ENCODE measurements at places on chromosomes 1 and 21. TPM values are rescaled to one million over a fixed set of nuclear protein-coding genes. Genes with fewer than 3 reads are reported as not detected.

Gene TMIGD3
- not detected for polyA plus RNA-seq

Gene SYNC
- not detected for polyA plus RNA-seq

Gene PLPP3
- polyA plus RNA-seq = not detected

Gene CENPF
- 3.4 TPM for polyA plus RNA-seq

Gene CHODL
- polyA plus RNA-seq = 0.24 TPM

DNA sequence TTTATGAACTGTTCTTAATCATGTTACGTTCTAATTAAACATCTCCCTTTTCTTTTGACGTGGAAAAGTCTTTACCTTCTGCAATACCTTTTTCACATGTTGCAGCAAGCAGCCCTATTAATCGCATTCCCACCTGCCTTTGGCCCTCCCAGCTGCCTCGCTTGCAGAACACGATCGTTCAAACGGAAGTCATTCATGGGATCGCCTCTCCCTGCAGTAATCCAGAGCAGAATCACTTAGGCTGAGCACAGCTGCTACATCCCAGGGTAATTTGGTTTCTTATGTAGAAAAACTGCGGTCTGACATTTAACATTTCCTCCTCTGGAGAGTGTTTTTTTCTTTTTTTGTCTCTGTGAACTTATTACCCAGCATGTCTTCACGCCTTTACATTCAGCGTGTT is 206.3 kb downstream of the KIF26B start:
- peaks cover 21% of the 10 kb centered on the region for H3K4me1 ChIP-seq
- no peak overlapping the region for H3K4me3 ChIP-seq
- no peak overlapping the region for H3K27ac ChIP-seq
- DNase-seq = no peak
- no peaks in the 10 kb centered on the region for H3K36me3 ChIP-seq
- peaks cover 11% of the 10 kb centered on the region for H3K27me3 ChIP-seq

DNA sequence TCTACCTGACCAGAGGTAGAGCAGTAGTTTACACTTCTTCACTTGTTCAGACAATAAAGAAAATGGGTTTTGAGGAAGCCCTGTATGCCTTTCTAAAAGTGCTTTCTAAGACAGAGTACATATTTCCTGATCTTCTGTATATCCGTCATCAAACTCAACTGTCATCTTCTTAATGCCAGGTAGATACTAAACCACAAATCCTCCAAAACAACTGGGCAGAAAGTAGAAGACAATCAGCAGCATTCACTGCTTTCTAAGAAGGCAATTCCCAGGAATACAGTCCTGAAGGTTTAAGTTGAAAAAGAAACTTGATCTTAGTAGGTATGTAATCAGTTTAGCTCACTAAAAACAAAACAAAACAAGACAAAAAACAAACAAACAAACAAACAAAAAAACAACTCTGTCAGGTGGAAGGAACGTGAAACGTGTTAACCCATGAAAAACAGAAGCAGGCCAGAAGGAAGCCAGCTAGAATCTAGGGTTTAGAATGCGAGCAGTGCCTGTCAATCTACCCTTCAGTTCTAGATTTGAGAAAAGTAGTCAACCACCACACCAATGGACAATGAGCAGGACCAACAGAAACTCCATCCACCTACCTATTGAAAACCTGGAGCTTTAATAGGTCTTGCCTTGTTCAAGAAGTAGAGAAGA is 59.2 kb downstream of the LEPR start:
- DNase-seq = no peak
- peaks cover 2% of the 10 kb centered on the region for H3K27me3 ChIP-seq

DNA sequence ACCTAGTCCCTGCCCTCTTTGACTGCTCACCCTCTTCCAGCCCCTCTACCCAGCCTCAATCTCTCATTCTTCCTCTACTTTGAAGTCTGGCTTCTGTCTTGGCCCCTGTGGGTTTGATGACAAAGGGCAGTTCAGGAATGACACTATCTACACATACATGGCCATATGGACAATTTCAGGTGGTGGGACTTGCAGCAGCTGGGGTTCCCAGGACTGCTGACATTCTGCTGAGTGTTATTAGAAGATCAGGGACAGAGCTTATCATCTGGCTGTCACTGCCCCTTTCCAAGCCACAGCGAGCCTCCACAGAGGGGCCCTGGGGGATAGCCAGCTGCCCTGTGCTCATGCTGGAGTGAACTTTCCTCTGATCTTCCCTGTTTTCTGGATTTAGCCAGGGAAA is 97.4 kb upstream of the IPO9 start:
- H3K27ac ChIP-seq = no peak overlapping the region
- peaks cover 6% of the 10 kb centered on the region for H3K27me3 ChIP-seq
- DNase-seq = no peak
- no peaks in the 10 kb centered on the region for H3K4me1 ChIP-seq
- H3K4me3 ChIP-seq = no peak overlapping the region

GRCh38 chr1:17553975-17554700 is 14.6 kb downstream of the ARHGEF10L start:
- H3K27me3 ChIP-seq = peaks cover 2% of the 10 kb centered on the region
- H3K4me3 ChIP-seq = no peak overlapping the region
- no peaks in the 10 kb centered on the region for H3K36me3 ChIP-seq
- H3K27ac ChIP-seq = no peak overlapping the region

DNA sequence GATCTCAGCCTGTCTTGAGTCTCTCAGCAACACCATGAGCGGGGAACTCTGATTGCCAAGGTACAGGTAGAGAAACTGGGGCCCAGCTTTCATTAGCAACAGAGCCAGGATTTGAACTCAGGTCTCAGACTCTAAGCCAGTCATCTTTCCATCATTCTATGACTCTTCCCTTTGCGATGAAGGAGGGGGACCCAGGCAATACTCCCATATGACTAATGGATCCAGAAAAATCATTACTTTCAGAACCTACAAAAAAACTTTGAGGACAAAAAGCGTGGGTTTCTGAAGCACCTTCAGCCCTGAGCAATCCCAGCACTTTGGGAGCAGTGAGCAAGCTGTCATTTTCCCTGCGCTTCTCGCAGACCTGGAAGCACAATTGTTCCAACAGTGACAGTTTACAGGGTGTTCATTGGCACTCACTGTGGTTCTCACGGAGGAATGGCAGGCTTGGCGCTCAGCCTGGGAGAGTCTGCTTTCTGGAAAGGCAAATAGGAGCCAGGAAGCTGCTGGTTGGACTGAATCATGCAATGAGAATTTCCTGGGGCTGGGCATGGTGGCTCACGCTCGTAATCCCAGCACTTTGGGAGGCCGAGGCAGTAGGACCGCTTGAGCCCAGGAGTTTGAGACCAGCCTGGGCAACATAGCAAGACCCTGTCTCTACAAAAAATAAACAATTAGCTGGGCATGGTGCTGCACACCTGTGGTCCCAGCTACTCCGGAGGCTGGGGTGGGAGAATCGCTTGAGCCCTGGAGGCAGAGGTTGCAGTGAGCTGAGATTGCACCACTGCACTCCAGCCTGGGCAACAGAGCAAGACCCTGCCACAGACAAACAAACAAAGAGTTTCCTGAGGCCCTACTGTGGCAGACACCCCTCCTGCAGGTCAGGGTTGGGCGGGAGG is 40.1 kb downstream of the SLC2A7 start:
- H3K4me3 ChIP-seq = no peak overlapping the region
- no peak overlapping the region for H3K27ac ChIP-seq
- H3K36me3 ChIP-seq = no peaks in the 10 kb centered on the region
- DNase-seq = no peak
- H3K4me1 ChIP-seq = peaks cover 2% of the 10 kb centered on the region

GRCh38 chr1:210076620-210077019 is 138.6 kb downstream of the SYT14 start:
- no peak overlapping the region for H3K4me3 ChIP-seq
- H3K4me1 ChIP-seq = no peaks in the 10 kb centered on the region
- DNase-seq = no peak
- H3K27ac ChIP-seq = no peak overlapping the region
- H3K27me3 ChIP-seq = no peaks in the 10 kb centered on the region

GRCh38 chr21:45257673-45258341 is 29.9 kb downstream of the POFUT2 start:
- H3K4me1 ChIP-seq = peaks cover 28% of the 10 kb centered on the region
- no peak overlapping the region for H3K27ac ChIP-seq
- peaks cover 10% of the 10 kb centered on the region for H3K27me3 ChIP-seq
- H3K4me3 ChIP-seq = no peak overlapping the region
- H3K36me3 ChIP-seq = no peaks in the 10 kb centered on the region
- DNase-seq = no peak

GRCh38 chr21:30769724-30770431 is 14.7 kb upstream of the KRTAP21-1 start:
- no peaks in the 10 kb centered on the region for H3K27me3 ChIP-seq
- H3K4me3 ChIP-seq = no peak overlapping the region
- no peak overlapping the region for H3K27ac ChIP-seq
- no peaks in the 10 kb centered on the region for H3K36me3 ChIP-seq
- no peak for DNase-seq
- H3K4me1 ChIP-seq = no peaks in the 10 kb centered on the region

DNA sequence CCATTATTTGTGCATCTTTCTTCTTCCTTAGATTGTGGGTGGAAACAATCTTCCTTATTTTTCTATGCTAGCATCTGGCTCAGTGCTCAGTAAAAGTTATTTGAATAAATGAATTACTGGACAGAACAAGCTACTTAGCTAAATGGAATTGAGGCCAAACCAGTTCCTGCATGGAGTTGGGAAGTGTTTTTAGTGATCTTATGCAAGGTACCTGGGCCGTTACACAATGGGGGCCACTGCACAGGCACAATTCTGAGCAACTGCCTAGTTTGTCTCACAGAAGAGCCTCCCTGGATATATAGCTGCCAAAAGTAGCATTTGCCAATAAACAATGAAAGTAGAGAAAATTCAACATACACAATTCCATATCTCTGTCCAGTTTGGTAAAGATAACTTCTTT is 27.0 kb upstream of the SERBP1 start:
- no peak overlapping the region for H3K4me3 ChIP-seq
- no peaks in the 10 kb centered on the region for H3K27me3 ChIP-seq
- DNase-seq = no peak

DNA sequence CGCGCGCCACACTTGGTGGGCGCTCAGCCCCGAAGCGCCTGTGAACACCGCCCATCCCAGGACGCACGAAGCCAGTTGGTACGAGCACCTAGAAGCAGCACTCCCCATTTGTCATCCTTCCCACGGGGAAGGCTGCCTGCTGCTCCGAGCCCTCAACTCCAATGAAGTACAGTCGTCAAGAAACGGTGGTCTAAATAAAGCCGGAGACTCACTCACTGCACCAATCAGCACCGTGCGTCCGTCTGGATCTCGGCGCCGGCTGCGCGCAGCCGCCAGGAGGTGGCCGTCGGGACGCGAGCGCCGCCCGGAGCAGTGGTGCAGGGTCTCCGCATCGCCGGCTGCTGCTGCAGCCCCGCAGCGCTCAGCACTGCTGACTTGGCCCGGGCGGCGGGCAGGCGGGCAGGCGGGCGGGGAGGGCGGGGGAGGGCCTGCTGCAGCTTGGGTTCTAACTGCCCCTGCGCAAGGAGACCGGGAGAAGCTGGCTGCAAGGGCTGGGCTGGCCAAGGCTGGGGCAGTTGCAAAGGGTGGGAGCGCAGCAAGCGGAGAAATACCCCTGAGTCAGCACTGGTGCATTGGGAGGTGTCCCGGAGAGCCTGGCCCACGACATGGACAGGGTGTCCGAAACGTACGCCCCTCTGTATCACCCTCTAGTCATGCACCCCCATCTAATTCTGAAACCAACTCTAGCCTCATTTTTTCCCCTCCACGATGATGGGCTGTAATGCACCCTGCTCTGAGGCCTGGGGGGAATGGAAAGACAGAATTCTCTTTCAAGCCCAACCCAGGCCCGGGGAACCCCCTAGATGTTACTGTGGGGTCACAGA is 35.8 kb upstream of the H6PD start:
- H3K4me1 ChIP-seq = peaks cover 28% of the 10 kb centered on the region
- no peaks in the 10 kb centered on the region for H3K36me3 ChIP-seq
- no peak overlapping the region for H3K27ac ChIP-seq
- no peak overlapping the region for H3K4me3 ChIP-seq
- DNase-seq = no peak
- H3K27me3 ChIP-seq = peaks cover 18% of the 10 kb centered on the region

- H3K4me3 ChIP-seq = no peak overlapping the region
- H3K36me3 ChIP-seq = no peaks in the 10 kb centered on the region
- no peak overlapping the region for H3K27ac ChIP-seq
- DNase-seq = no peak
- peaks cover 8% of the 10 kb centered on the region for H3K27me3 ChIP-seq
- peaks cover 5% of the 10 kb centered on the region for H3K4me1 ChIP-seq
Observed at GRCh38 chr21:45699251-45699942, 55.9 kb downstream of the PCBP3 start.

DNA sequence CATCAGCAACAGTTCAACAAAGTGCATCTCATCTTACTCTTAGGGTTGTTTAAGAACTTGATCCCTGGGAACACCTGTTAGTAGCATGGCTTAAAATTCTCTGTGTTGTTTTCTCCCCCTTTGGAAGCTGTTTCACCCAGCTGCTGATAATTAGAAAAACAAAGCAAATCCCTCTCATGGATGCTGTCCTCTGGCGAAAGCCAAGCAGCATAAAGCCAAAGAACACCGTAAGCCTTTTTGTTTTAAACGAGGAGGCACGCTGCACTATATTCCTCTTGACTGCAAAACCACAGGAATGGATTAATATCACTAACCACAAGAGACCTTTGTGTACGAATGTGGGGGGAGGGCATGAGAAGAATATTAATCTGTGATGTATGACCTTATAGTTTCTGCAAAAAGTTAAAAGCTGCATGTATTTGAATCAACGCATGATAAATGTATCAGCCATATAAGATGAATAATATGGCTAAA is 923.2 kb downstream of the LTN1 start:
- H3K4me1 ChIP-seq = no peaks in the 10 kb centered on the region
- DNase-seq = no peak
- no peaks in the 10 kb centered on the region for H3K36me3 ChIP-seq
- no peak overlapping the region for H3K27ac ChIP-seq

GRCh38 chr1:68358439-68358838 is 91.3 kb downstream of the RPE65 start:
- no peak for DNase-seq
- H3K4me3 ChIP-seq = no peak overlapping the region
- no peaks in the 10 kb centered on the region for H3K36me3 ChIP-seq
- H3K4me1 ChIP-seq = no peaks in the 10 kb centered on the region
- peaks cover 2% of the 10 kb centered on the region for H3K27me3 ChIP-seq

- peak overlapping the region; percentile 99 for H3K4me3 ChIP-seq
- DNase-seq = peak; percentile 17
- peak overlapping the region; percentile 75 for H3K27ac ChIP-seq
- H3K36me3 ChIP-seq = peaks cover 24% of the 10 kb centered on the region
Observed at GRCh38 chr1:175188936-175189335, 3.6 kb downstream of the KIAA0040 start.

GRCh38 chr1:101316256-101316655 is 79.4 kb downstream of the S1PR1 start:
- H3K27me3 ChIP-seq = peaks cover 2% of the 10 kb centered on the region
- peaks cover 50% of the 10 kb centered on the region for H3K4me1 ChIP-seq
- no peaks in the 10 kb centered on the region for H3K36me3 ChIP-seq
- no peak for DNase-seq

- H3K36me3 ChIP-seq = no peaks in the 10 kb centered on the region
- no peak for DNase-seq
Observed at GRCh38 chr1:64550946-64551605, 81.1 kb downstream of the CACHD1 start.

GRCh38 chr1:115507901-115508300 is 133.9 kb upstream of the VANGL1 start:
- no peak for DNase-seq
- H3K27me3 ChIP-seq = no peaks in the 10 kb centered on the region
- no peak overlapping the region for H3K27ac ChIP-seq
- no peak overlapping the region for H3K4me3 ChIP-seq
- H3K4me1 ChIP-seq = no peaks in the 10 kb centered on the region
- no peaks in the 10 kb centered on the region for H3K36me3 ChIP-seq

GRCh38 chr1:69305621-69306020 is 262.1 kb upstream of the LRRC7 start:
- H3K4me1 ChIP-seq = no peaks in the 10 kb centered on the region
- no peaks in the 10 kb centered on the region for H3K27me3 ChIP-seq
- no peak overlapping the region for H3K4me3 ChIP-seq
- no peaks in the 10 kb centered on the region for H3K36me3 ChIP-seq
